ENCODE measurements at places on chromosomes 1 and 21.

DNA sequence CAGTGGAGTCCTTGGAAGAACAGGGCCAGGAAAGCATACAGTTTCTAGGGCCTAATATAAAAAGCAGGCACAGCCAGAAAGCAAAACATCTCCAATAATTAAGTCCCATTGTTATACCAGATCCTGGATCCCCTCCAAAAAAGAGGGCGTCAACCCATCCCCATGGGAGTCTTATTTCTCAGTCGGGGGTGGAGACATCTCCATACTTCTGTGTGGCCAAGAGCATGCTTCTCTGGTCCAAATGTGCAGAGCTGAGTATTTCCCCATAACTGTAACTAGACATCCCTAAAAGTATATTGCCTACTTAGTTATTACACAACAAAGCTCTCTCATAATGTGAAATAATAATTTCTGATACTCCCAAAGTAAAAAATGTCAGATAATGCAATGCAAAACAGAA is 104.2 kb upstream of the SOX13 start:
- no peak for DNase-seq

- DNase-seq: no peak
Observed at GRCh38 chr1:198300451-198300850, 143.7 kb downstream of the NEK7 start.

DNA sequence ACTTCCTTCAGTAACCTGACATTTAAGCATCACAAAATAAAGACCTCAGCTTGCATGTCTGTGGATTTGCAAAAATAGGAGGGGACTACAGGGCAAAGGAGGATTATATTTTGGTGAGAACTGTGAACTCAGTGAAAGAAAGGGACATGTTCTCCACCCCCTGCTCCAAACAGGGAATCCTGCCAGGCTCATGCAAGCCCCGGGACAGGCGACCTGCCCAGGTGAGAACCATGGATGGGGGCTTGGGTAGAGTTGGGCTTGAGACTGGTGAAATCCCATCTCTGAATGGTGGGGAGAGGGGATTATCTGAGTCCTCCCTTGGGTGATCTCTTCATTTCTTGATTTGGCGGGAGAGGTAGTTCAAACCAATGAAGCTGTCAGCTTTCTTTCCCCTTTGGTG is 110.1 kb downstream of the SUSD4 start:
- no peak for DNase-seq

DNA sequence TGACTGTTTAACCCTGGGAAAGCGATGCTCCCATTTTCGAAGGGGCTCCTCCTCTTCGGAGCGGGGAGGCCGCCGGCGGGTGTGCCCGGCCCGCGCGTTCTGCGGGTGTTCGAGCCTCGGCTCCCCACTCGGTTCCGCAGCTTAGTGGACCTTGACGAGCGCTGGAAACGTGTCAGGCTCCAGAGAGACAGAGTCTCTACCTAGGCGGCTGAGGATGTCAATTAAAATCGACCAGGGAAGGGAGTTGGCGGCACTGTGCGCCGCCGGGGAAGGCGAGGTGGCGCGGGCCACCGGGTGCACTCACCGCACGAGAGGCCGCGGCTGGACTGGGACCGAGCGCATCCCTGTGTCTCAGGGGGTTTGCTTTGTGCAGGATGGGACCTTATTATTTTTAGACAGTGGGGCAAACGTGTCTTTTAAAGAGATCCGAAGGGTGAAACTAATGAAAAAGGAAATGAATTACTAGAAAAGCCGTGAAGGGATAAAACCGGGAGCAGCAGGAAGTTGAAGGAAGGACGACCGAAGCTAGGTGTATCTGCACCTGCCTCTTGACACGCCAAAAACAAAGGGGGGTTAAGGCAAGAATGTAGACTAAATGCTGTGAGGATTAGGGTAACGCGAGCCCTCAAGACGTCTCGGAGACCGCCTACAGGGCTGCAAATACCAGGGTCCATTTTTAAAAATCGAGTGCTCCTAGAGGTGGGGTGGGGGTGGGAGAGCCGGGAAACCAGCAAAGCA is 5.6 kb downstream of the LHX4 start:
- DNase-seq: no peak

GRCh38 chr1:42937836-42938644 is 20.6 kb downstream of the SLC2A1 start:
- DNase-seq: no peak

- DNase-seq: no peak
Observed at GRCh38 chr1:245520611-245521010, 365.8 kb downstream of the KIF26B start.

DNA sequence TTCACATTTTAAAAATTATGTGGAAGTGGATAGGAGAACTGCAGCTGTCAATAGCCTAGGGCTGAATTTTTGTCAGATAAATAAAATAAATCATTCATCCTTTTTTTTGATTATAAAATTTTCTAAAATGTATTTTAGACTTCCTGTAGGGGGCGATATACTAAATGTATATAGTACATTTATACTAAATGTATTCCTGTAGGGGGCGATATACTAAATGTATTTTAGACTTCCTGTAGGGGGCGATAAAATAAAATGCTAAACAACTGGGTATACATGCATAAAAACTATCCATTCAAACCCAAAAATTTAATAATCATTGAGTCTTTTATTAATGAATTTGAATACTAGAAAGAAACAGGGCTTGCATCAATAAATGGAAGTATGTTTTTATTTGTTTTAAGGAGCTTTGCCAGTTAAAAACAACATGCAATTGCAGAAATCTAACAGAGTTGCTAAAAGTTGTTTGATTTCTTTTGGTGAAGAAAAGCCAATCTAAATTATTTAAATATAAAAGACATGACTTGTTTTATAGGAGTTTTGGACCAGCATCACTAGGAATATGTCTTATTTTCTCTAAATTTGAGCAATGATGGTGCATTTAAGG is 31.4 kb downstream of the CLCA1 start:
- no peak for DNase-seq

GRCh38 chr1:47824716-47825115 is 172.5 kb downstream of the TRABD2B start:
- DNase-seq: no peak

GRCh38 chr1:151325646-151326429 is 1.4 kb downstream of the PI4KB start:
- DNase-seq: no peak

DNA sequence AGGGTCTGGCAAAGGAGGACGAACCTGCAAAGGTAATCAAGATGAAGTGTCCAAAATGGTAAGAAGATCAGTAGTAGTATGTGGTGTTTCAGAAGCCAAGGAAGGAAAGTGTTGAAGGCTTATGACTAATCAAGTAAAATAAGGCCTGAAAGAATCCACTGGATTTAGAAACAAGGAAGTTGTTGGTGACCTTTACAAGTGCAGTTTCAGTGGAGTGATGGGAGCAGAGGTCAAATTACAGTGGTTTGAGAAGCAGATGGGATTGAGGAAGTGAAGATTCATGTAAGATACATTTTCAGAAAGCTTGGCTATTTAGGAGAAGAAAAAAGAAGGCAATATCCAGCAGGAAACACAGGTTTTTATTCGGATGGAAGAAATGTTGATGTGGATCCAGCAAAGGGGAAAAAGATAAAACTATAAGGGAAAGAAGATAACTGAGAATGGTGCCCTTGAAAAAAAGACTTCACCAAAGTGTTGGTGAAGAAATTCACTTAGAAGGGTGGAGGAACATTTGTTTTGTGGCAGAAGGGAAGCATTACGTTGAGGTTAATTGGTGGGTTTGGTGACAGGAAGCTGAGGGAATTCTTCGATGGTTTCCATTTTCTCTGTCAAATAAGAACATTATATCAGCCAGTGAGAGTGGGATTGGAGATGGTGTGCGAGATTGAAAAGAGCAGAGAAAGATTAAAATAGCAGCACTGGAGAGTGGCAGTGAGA is 2.1 kb downstream of the ARMH1 start:
- DNase-seq: no peak

DNA sequence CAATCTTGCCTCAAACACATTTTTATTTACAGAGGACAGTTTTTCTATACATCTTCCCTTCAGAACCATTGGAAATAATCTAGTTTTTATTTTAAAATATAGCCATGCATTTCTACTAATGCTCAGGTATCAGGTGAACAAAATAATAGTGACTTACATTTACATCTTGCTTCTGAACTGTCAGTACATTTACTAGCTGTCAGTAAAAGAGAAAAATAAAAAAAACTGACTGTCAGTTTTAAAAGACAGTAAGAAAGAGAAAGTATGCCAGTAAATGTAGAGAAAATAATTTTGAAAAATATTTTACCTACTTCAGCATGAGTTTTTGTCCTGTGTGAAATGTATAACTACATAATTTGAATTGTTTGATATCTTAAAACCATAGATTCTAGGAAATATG is 33.5 kb downstream of the USH2A start:
- DNase-seq: no peak

- no peak for DNase-seq
Observed at GRCh38 chr1:244180256-244180655, 129.2 kb downstream of the ZBTB18 start.

DNA sequence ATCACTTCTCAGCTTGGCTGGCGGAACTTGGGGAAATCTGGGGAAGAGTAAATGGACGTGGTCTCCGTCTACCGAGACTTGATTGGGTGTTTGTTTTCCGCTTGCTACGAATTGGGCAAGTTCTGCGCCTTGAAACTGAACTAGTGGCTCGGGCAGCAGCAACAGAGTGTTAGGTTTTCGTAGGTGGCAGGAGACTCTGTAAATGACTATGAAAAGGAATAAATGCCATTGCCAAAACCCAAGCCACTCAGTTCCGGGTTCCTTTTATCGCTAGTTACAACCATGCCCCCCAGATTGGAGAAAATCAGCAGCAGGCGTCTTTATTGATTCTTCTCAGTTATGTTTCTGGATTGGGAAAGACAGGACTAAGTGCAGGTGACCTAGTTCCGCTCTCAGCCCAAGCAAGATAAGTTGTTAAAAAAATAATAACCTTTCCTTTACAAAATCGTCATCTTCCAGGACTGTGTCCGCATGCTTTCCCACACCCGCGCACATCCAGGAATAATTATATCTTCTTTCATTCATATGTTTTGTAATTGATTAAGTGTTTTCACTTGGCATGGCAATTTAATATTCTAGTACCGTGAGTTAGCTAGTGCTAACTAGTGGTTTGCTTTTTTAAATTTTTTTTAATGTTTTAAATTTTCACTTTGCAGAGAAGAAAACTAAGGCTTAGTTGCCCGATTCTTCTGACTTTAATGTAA is 3.4 kb downstream of the LHX9 start:
- no peak for DNase-seq

DNA sequence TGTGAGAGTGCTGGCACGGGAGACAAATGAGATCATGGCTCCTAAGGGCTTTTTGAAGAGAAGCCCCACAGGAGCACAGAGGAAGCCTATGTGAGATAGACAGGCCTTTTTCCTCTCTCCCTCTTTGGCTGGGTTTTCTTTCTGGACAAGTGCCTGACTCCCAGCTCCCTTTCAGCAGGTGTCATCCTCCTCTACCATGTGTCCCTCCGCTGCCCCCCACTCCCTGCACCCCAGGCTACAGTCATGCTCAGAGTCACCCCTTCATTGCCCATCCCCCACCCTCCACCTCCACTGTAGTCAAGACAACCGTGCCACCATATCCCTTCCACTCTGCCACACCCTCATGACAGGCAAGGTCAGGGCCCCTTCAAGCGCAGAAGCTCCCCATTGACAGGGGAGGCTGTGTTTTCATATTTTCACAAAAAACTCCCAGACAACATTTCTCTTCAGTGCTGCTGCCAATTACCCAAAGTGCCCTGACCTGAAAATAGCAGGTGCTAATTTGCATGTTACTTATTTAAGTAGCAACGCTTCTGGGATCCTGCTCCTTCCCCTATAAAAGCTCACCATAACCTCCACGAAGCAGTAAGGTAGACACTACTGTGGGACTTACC is 92.1 kb upstream of the IPO9 start:
- no peak for DNase-seq

DNA sequence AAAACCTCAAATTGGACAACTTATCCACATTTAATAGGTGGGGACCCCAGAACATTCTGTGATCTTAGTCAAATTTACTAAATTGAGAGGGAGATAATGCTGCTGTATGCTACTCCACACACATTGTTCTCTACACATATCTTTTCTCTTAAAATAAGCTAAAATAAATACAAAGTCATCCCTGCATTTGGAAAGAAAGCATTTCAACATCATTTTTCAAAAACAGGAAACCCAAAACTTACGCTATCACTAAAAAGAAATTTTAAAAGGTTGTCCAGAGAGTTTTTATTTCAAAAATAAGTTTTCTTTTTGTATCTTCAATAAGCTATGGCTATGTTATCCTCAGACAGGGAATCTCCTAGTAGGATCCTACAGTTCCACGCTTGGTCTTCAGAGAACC is 19.5 kb upstream of the OR6N2 start:
- DNase-seq: no peak

DNA sequence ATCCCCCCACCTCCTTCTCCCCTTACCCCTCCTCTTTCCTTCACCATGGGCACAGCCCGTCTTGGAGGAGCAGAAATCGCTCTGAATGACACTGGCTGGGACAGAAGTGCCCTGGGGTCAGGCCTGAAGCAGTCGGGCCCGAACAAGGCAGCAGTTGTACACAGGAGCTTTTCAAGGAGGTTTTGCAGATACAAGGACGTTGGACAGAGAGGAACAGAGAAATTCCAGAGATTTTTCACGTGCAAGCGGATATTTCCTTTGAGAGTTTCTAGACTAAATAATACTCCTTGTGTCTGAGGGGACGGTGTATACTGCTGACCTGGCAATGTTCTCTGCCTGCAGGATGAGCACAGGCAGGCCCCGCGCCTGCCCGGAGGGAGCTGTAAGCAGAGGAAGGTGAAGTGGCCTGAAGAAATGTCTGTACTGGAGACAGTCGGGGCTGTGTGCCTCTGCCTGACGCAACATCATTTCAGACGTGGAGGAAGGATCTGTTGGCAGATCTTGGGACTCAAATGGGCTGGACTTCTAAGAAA is 95.3 kb upstream of the SLC25A33 start:
- no peak for DNase-seq

GRCh38 chr1:56278061-56278460 is 301.3 kb downstream of the PLPP3 start:
- DNase-seq: no peak

DNA sequence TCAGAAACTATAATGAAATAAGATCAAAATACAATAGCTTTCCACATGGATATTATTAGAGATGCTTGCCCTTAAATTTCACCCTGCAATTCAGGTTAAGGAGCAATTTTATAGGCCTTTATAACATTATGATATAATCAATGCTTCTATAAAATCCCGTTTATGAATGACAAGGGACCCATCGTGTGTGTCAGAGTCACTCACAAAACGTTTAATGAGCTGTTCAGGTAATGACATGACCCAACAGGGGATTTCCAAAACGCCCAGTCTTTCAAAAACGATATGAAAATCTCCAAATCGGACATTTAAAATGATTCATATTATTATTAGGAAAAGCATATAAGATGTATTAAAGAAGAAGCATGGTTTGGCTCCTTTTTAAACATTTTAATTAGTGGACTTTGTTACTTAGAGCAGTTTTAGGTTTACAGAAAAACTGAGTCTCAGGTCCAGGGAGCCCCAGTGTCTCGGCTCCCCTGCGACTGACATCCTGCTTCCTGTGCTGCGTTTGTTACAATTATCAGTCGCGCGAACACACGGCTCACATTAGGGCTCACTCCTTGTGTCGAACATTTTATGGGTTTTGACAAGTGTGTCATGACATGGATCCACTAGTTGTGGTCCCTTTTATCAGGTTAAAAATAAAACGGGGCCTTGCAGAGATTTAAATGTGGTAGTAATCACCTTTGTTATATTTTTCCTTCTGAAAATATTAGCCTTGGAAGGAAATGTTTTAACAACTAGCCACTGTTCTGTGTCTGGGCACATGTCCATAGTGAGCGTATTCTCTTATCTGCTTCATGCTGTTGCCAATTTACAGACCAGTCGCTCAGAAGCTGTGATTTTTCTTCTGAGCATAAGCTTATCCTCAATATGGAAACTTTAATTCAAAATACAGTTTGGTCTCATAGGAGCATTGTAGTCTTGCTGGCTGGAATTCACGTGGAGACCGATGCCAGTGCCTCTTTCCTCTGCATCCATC is 52.0 kb upstream of the POFUT2 start:
- DNase-seq: no peak
